T-helper 17 cell (primary cell): ENCODE measurements at places on chromosomes 7 and 10. TPM values are rescaled to one million over a fixed set of nuclear protein-coding genes. Genes with fewer than 3 reads are reported as not detected.
A peak's percentile ranks its signal among the peaks of the same experiment; 100 is the strongest.

GRCh38 chr10:82922755-82923154 lies 1047.8 kb downstream of the NRG3 start:
- DNase-seq, result no peak

DNA sequence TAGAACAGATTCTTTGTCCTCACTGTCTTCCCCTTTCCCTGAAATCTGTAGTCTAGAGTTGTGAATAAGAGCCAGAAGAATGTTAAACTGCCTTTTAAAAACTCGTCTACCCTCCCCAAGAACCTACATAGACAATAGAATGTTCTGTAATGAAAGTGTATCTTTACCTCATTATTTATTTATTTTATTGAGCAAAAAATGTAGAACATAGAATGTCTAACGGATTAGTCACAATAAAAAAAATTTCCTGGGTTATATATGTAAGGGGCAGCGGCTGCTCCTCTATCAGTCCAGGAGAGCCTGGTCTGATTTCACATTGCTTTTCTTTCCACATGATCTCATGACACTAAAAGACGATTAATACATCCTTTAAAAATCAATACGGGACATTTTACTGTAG lies 135.7 kb downstream of the SDK1 start:
- DNase-seq, result no peak

- DNase-seq, result no peak
Measured at GRCh38 chr10:12509016-12509793, 159.9 kb downstream of the CAMK1D start.

DNA sequence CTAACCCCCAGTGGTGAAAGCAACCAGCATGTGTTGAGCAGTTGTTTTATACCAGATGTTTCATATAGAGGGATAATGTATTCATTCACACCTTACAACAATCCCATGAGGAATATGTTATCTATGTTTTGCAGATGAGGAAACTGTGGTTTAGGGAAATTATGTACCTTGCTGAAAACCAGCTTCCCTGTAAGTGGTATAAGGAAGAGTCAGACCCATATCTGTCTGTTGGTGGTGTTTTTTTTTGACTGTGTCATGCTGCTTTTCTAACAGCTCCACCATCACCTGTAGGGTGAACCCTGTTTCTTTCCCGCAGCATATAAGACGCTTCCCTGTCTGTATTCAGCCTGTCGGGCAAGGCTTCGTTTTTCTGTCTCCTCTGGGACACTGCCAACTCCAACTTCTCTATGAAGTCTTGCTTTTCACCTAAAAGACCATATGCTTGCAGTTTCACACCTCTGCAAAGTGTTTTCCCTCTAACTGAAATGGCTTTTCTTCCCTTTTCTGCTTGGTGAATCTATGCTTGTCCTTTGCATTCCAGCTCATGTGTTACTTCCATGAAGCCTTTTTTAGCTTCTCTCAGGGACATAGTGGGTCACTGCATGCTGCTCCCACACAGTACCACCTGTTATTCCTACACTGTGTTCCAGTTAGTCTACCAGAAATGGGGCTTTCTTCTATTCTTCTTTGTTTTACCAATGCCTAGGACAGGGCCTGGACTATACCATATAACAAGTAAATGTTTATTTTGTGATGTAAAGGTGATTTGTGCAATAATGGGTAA lies 92.8 kb downstream of the ST7 start:
- DNase-seq, result no peak

DNA sequence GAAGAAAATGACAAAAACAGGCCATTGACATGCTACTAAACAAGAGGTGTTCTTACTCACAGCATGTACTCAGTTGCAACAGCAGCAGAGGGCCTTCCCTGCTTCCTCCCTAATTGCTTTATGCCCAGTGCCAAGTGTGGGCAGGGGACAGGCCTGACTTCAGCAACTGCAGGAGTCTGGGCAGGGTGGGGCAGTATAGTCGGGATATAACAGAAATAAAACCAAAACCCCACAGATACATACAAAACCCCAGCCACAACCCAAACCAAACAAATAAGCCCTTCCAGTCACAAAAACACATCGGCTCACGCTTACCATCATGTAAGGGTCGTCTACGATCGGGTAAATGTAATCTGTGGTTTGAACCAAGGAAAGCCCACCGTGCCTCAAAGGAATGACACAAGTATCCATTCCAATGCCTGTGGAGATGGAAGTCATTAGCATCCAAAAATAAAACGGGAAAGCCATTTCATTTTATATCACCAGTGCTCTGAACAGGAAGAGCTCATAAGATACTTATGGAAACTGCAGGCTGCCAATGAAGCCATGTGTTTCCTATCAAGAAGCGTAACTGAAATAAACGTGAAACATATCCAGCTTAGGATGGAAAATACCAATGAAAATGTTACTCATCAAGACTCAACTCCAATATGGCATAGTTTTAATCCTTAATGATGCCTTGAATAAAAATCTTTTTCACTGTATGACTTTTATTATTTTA lies 9.5 kb downstream of the SEPHS1 start:
- no peak for DNase-seq

- no peak for DNase-seq
Measured at GRCh38 chr10:6390213-6390845, 187.6 kb downstream of the PFKFB3 start.

- peak; percentile 83 for DNase-seq
Measured at GRCh38 chr7:27740449-27741086, 606 bp downstream of the TAX1BP1 start.

DNA sequence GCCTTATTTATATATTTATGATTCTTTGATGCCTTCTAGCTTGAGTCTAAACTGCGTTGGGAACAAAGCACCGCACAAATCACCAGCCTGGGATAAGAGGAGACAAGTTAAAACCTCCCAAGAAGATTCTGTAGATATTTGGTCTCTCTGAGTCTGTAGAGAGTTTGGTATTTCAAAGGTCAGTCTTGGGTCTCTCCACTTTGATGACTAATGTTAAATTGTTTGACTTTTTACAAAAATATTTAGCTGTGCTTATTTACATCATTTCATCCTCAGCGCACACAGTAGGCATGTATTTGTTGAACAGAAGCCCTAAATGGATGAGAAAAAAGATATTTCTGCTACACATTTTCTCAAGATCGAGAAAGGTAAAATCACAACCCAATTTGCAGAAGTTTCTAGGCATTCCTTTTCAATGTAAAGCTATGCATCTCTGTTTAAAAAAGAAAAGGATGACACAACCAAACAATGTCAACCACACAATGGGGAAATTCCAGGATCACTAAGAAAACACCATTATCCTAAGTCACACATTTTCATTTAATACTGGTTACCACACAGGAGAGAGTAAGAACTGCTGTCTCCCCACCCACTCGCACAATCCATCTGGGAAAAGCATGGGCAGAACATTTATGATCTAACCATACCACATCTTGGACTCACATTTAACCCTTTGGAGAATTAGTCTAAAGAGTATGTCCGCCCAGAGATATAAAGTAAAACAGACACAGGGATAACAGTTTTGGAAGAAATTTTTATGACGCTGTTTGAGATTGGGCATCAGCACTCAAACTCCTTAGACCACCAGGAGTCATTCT lies 4.4 kb downstream of the CDK6 start:
- no peak for DNase-seq

GRCh38 chr7:101856473-101857357 lies 39.3 kb downstream of the CUX1 start:
- peak; percentile 71 for DNase-seq

GRCh38 chr10:9992661-9993060 lies 1025.0 kb upstream of the CELF2 start:
- DNase-seq, result no peak

DNA sequence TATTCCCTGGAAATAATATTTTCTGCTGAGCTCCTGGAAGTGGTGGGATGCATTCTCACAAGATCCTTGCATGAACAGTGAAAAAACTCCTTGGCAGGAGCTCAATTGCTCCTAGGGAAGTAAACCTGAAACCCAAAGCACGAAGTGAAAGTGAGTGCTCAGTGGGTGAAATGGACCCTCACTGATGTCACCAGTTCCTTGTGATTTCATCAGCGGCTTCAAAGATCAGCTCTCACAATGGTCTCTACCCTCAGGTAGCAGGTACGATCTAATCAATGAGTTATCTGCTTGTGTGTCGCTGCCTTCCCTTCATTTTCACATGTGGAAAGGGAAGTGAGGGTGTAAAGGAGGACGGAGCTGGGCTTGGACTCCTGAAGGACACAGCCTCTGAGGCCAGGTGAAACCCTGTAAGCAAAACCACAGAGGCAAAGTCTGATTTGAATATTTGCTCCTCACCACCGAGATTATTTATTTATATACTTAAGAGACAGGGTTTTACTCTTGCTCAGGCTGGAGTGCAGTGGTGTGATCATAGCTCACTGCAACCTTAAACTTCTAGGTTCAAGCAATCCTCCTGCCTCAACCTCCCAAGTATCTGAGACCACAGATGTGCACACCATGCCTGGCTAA lies 255.4 kb upstream of the LYZL1 start:
- no peak for DNase-seq

DNA sequence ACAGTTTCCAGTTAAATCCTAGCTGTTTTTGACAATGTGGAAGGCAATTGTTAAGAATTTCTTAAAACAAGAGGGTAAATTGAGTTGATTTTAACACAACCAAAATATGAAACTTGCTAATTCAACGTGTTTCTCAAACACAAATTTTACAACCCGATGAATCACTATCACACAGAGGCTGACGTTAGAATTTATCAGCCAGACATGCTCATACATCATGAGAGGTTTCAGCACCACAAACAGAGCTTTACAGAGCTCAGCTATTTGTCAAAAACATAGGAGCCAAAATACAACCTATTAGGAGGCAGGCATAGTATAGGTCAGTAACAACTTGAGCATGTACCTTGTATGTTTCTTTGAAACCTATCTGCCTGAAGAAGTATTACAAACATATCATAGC lies 36.1 kb downstream of the LRRN3 start:
- DNase-seq, result no peak

GRCh38 chr7:135717693-135718092 lies 10.3 kb downstream of the SLC13A4 start:
- DNase-seq, result no peak

GRCh38 chr7:24652251-24652939 lies 79.1 kb downstream of the PALS2 start:
- no peak for DNase-seq

DNA sequence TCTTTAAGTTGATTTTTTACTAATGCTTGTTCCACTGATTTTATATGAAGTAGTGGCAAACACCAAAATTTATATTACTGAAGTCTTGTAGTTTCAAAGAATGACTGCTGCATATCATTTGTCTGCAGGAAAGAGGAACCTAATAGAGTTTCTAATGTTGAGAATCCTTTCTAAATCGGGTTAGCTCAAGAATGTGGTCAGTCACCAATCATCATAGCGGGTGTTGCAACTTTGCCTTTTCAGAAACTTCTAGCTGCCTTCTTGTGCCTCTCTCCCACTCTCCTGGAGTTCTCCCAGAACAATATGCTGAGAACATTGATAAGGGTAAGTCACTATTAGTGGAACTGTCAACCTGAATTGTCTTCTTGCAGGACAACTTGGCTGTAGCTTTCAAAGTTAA lies 524.8 kb upstream of the SORCS1 start:
- no peak for DNase-seq

DNA sequence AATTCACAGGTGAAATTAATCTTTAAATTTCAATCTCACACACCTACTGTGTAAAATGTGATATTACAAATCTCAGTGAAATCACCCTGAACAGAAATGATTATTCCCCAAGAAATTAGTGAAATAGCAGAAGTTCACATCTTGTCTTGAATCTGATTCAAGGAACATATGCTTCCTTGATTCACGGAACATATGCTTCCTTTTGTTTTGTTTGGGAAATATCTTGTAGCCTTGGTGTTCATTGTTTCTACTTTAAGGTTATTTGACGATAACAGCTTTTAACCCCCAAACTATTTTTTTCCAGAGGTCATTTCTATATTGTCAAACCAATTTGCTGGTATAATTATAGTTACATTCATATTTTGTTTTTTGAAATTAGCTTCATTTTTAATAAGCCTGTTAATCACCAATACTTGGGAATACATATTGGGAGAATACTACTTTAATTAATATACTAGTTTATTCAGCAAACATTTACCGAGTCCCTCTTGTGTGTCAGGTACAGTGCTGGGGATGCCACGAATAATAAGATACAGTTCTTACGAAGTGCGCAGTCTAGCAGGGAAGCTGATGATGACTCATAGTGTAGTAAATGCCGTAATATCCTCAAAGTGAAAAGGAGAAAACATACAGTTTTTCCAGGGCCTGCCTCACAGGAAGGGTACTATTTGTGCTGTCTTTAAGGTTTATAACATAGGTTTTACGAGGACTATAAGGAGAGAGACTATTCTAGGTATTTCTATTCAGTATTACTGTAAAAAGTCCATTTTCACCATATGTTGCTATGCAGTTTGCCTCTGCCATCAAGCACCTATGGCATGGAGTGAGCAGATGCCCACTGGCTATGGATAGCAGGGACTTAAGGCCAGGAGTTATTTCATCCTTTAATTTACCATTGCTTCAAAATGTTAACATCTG lies 32.5 kb downstream of the PRKAR2B start:
- no peak for DNase-seq

DNA sequence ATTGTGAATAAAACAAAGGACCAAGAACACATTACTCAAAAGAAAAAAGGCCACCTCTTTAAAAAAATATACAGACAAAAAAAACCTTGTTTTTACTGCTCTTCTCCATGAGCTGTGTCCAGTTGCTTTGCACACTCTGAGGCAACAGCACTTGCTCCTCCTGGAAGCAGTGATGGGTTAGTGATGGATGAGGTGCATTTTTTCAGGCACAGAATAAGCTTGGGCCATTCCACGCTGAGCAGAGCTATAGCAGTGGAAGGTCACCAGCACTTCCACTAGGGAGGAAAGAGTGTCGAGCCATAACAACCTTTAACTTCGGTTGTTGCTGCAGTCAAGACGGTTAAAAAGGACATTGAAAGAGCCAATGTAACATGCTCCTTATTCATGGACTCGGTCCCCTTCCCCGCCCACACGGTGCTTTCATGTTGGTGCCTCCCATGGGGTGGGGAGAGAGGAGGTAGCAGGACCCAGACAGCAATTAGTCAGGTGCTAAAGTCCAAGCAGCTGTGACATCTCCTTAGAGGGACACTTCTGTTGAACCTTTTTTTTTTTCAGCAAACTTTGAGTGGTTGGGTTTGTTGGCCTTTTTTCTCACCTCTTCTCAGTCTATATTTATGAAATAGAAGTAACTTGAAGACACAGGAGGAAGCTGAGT lies 136.5 kb upstream of the ADARB2 start:
- no peak for DNase-seq

DNA sequence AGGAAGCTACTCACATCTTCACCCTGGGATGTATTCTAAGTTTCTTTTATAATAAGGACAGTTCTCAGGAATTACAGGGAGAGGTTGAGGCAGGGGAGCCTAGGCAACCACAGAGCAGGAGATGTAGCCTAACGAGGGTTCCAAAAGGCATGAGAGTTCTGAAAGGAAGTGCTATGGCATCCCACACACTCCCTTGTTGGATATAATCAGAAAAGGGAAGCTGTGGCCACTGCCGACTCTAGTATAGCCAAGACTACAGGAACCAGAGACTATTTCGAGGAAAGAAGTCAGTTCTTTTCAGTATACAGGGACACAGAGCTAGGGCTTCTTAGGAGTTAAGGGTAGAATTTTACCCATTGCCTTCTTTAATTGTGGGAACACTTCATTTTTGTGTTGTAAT lies 11.0 kb downstream of the PRR15 start:
- no peak for DNase-seq

OR2A12 gene
- total RNA-seq, result not detected

NPTX2 gene
- not detected for total RNA-seq

GFRA1 gene
- total RNA-seq, result not detected

PNLIPRP2 gene
- not detected for total RNA-seq

ANXA11 gene
- total RNA-seq, result 209 TPM
